ENCODE measurements at places on chromosomes 2 and 18.

DNA sequence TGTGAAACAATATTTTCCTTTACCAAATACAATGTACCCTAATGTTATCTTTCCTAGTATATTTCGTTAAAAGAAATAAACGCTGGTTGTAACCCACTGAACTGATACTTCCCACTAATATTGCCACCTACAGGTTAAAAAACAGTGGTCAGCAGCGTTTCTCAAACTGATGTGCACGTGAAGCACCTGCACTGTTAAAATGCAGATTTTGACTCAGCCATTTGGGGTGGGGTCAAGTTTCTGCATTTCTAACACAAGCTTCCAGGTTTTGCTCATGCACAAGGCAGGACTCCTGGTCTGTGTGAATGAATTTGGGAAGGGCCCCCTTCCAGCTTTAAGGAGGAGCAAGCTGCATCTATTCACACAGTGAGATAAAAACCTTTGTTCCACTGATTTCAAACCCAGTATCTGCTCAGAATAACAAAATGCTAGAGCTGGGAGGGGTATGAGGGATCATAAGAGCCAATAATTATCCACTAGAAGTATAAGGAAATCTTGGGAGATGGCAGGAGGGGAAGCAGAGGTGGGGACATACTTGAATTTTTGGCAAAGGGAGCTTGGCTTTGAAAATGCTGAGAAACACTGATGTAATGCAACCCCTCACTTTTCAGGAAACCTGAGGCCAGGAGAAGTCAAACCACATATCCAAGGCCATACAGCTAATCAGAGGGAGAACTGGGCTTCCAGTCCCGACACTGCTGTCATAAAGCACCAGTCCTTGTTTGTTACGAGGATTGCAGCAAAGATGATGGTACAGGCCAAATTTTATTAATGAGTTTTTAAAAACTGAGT lies 116.2 kb downstream of the RBMS1 start:
- no peak for DNase-seq

- no peak for DNase-seq
Measured at GRCh38 chr2:205969584-205969983, 116.4 kb downstream of the INO80D start.

- DNase-seq: no peak
Measured at GRCh38 chr2:217950401-217950871, 52.4 kb downstream of the TNS1 start.

GRCh38 chr2:75204833-75205232 lies 5.5 kb upstream of the TACR1 start:
- no peak for DNase-seq

- no peak for DNase-seq
Measured at GRCh38 chr2:203886661-203887151, 19.1 kb downstream of the CTLA4 start.

DNA sequence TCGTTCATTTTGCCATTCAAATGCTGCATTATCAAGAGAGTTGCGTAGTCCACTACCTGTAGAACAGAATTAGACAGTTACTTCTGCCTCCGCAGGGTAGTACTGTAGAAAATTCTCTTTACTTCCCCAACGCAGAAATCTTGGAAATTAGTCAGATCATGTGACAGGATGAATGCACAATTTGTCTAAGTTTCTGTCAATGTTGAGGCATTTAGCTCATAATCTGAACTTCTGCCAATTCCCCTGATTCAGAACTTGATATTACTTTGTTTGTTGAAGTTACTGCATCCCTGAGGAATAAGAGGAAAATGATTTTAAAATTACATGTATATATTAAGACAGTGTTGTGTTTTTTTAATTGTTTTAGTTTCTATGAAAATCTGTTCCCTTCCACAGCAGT lies 83.4 kb downstream of the TTC27 start:
- no peak for DNase-seq

DNA sequence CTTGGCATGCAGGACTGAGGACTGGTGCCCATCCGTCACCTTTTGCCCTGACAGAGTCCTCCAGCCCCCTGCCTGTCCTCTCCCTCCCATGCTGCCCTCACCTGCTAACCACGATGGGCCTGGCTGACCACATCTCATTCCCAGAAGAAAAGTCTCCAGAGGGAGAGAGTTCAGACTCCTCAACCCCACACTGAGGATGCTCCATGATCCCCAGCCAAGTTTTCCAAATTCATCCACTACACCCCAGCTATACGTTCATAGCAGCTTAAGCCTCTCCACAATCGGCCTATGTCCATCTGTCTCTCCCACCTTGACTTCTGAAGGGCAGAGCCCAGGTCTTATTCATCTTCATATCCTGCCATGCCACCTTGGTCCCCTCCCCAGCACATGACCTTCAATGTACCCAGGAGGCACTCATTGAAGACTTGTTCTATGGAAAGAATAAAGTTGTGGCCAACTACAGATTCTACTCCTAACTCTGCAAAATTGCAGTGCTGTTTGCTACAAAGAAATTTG lies 115.6 kb upstream of the ID2 start:
- DNase-seq: no peak

DNA sequence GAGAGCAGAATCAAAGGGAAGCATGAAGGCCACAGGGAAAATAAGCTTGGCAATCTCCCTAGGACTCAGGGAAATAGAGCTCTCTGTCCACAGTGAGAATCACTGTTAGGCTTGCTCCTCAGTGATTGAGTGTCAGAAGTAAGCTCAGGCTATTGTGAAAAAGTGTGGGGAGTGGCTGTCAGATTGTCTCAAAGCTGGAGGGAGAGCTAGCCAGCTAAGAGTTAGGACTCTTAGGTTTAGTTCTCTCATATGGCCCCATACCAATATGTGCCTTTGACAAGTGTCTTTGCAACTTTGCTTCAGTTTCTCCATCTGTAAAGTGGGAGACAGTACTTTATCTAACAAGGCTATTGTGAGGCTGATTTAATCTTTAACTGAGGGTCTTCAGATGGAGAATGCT lies 17.2 kb downstream of the EIF4E2 start:
- DNase-seq: no peak

GRCh38 chr18:77495079-77495478 lies 245.4 kb downstream of the GALR1 start:
- DNase-seq: no peak

DNA sequence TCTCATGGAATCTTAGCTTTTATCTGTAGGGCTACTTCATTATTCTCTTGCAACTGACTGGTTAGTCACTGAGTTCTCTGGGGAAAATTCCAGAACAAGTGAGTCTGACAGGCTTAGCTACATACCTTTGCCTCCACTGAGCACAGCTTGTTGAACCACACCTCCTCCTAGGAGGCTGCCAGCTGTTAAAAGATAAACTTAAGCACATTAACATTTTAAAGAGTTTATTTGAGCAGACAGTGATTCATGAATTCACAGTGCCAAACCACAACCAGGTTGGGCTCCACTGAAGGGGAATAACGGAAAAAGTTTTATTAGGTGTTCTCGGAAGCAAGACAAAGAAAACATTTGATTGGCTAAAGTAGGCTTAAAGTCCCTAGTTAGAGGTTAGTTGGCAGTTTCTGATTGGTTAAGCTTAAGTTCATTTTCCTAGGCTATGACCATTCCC lies 12.5 kb upstream of the SLC38A11 start:
- no peak for DNase-seq

GRCh38 chr2:179812501-179812900 lies 48.9 kb downstream of the ZNF385B start:
- no peak for DNase-seq

DNA sequence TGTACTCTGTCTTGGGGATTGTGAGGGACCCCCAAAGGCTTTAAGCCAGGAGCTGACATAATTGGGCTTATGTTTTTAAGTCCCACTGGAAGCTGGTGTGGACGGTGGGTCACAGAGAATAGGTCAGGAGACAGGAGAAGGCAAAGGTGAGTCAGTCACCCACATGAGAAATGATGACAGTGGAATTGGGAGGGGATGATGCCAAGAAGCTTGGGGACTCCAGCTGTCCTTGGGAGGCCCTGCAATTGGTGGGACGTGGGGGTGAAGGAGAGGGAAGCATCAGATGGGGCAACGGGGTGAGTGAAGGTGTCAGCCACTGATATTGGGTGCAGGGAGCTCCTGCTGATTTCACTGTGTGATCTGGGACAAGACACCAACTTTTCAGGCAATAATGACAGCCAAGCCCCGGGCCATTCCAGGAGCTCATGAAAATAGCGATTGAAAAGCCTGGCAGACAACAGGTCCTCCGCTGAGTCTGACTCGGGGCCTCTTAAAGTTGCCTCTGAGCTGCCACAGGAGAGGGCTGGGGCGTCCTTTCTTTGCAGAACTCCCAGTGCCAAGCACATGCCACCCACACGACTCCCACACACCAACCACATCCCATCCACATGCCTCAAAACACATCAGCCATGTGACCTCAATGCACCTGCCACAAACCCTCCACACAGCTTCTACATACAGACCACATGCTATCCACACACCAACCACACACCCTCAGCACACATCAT lies 13.4 kb downstream of the TNS1 start:
- DNase-seq: no peak

DNA sequence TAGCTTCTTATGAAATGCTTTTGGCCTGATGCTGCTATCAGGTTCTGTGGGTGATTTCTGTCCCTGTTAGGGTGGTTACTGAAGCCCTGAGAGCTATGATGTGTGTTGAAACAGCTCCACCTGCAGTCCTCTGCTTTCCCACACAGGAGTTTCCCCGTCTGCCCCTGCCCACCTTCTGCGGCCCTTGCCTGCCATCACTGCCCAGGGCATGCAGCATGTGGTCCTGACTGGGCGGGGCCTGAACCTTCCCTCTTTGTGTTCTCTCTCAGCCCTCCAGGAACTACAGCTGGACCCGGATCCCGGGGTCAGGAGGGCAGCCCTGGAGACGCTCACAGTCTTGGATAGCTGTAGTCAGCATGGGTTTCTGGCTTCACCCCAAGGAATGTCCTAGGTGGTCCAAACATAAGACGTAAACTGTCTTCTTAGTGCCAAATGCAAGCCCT lies 21.4 kb downstream of the HJURP start:
- peak; percentile 75 for DNase-seq

All from retina (tissue), 1 donor.